Amniotic stem cell (primary cell): ENCODE measurements at places on chromosomes 11 and 22.

GRCh38 chr22:36325154-36326031 lies 62.4 kb downstream of the MYH9 start:
- DNase-seq, result peak; percentile 60

DNA sequence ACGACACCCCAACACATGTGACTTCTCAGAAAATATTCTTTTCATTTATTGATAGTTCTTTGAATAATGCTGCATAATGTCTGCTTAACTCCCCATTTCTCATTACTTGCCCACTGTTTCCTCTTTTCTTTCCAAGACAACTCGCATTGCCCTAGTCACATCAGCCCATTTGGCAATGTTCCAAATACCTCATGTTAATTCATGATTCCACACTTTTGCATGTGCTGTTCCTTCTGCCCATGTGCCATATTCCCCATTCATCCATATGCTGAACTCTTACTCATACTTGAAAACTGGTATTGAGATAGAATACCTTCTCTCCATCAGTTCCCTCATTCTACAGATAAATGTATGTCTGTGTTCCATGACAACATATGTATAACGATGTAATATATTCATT lies 993.7 kb downstream of the OPCML start:
- no peak for DNase-seq

- no peak for DNase-seq
These were observed 9.9 kb downstream of the OR6M1 start for GRCh38 chr11:123796226-123796625.

- DNase-seq, result no peak
These were observed 29.8 kb upstream of the TMEM135 start for GRCh38 chr11:87007963-87008362.

DNA sequence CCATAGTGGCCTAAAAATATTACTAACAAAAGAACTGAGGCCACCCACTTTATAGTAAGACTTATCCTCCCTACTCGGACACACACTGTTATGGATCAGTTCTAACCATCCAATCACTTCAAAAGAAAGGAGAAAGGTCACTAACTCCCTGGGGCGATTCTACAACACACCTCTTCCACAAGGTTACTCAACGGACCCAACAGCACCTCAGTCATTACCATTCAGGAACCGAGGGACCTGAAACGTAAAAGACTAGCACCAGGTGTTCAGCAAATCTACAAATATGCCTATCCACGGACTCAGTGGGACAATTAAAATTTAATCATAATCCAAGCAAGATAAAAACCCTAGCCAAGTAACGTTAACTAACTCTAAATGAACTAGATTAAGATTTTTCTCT lies 1.6 kb downstream of the HNRNPUL2 start:
- no peak for DNase-seq

GRCh38 chr22:31926024-31926423 lies 18.3 kb upstream of the YWHAH start:
- DNase-seq, result no peak

DNA sequence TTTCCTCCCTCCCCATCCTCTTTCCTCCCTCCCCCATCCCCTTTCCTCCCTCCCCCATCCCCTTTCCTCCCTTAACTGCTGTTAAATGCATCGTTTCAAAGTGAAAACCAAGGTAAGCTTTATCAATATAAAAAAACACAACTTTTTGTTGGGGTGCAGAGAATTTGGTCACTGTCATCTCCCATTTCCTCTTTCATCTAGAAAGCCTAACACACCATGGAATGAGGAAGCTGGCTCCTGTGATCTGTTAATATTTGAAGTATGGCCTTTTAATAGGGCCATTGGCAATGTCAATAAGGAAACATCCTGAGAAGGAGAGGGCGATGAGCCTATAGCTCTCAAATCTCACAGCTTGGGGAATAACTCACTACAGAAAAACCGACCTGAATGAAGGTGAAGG lies 7.0 kb downstream of the EXPH5 start:
- no peak for DNase-seq

GRCh38 chr11:11629368-11629767 lies 7.6 kb upstream of the GALNT18 start:
- no peak for DNase-seq

GRCh38 chr22:18156878-18157713 lies 7.1 kb downstream of the USP18 start:
- DNase-seq, result peak; percentile 97

GRCh38 chr11:61814247-61814957 lies 2.4 kb downstream of the FADS1 start:
- no peak for DNase-seq

- DNase-seq, result no peak
These were observed 12.1 kb upstream of the ADORA2A start for GRCh38 chr22:24414984-24415945.

DNA sequence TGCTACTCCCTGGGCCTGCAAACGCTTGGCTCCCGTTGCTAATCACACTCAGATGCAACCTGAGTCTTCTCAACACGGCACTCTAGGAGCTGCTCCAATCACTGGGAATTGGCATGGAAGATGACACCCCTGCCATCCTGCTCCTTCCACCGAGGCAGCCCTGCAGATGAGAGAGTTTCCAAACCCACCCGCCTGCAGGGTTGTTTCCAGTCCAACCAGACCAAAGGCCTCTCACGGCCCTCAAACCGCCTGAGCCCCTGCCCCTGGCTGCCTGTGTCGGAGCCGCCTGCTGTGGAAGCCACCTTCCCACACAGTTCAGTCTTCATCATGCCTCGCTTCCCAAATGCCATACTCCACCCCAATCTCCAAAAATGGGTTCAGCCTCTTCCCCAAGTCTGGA lies 36.8 kb upstream of the TP53I11 start:
- no peak for DNase-seq

DNA sequence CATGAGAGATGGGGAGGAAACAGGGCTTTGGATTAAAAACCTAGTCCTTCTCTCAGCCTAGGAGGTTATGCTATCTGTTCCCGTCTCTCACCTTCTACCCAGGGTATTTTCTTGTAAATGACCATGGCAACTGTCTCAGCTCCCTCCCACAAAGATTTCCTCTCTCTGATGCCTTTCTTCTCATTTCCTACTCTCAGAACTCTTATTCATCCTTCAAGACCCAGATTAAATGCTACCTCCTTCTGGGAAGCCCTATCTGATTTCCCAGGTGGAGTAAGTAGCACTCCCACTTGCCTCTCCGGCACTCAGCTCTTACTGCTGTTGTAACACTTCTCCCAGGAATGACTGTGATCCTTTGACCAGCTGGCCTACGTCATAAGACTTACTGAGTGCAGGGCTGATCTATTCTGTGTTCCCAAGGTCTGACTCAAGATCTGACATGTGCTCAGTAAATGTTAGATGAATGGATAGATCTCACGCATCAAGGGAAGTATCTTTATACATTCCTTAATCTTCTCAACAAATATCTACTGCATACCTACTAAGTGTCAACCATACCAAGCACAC lies 175.0 kb downstream of the TENM4 start:
- DNase-seq, result no peak

- no peak for DNase-seq
These were observed 35.0 kb upstream of the SPON1 start for GRCh38 chr11:13927481-13927880.

DNA sequence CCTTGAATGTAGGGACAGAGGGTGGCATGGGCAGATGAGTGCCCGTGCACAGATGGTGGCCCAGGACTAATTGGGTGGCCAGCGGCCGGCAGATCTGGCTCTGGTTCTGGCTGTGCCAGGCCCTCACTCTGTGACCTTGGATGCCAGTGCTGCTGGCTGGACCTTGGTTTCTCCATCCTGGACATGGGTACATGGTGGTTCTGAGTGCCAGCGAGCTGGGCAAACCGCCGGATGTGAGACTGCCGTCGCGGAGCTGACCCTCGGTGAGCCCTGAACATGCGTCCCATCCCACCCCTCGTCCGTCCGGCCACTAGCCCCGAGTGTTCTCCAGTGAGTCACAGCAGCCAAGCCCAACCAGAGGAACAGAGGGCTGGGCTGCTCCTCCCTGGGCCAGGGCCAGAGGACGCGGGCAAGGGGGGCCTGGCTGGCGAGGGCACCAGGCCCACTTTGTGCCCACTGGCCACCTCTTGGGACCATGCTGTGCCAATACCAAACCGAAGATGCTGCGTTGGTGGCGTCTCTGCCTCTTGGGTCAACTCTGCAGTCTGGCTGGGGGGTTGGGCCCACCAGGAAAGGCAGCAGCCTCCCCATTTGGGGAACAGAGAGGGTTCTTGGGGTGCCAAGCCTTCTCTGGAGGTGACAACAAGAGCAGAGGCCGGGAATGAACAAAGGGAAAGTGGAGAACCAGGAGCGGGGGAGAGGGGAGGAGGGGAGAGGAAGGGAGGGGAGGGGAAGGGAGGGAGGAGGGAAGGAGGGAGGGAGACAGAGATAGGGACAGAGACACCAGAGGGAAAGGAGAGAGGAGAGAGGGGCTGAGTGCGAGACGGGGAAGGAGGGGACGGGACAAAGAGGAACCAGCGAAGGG lies 10.7 kb downstream of the LSP1 start:
- peak; percentile 73 for DNase-seq

DNA sequence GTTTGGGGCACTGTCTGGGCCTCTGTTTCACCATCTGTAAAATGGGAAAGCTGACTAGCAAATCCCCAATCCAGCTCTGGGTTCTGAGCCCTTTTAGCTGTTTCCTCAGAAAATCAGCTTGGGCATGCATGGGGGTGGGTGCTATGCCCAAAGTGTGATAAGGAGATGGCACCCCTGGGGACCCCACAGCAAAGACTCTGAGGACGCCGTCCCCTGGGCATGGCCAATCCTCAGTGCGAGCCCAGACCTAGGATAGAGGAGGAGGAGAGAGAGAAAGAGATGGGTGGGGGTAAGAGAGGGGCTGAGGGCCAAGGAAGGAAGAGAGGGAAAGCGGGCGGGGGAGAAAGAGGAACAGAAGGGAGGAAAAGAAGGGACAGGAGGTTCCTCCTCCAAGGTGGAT lies 31.8 kb downstream of the TPBGL start:
- no peak for DNase-seq

GRCh38 chr11:96356848-96357247 lies 13.9 kb upstream of the MAML2 start:
- DNase-seq, result no peak

DNA sequence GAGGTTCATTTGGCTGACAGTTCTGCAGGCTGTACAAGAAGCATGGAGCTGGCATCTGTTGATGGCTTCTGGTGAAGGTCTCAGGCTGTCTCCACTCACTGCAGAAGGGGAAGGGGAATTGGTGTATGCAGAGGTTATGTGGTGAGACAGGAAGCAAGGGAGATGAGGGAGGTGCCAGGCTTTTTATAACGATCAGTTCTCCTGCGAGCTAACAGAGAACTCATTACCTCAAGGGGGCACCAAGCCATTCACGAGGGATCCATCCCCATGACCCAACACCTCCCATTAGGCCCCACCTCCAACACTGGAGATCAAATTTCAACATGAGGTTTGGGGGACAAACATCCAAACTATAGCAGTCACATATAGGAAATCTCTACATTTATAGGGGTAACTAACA lies 38.7 kb upstream of the E2F8 start:
- DNase-seq, result no peak

GRCh38 chr22:23786261-23786710 lies 480 bp upstream of the SMARCB1 start:
- DNase-seq, result no peak

GRCh38 chr11:61106894-61107470 lies 4.7 kb downstream of the CD5 start:
- no peak for DNase-seq

DNA sequence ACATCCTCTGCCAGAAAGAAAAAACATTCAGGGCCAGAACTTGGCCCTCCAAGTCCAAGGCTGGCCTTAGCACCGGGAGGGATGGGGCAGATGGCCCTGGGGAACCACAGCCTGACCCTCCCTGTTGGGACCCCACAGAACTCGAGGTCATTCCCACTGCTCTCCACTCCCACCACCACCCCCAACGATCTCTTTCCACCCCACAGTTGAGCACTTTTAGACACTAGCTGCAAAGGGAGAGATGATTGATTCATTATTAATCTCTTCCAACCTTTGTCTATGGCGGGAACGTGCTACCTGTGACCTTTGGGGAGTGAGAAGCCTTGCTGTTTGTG lies 869.7 kb downstream of the BRD1 start:
- no peak for DNase-seq

GRCh38 chr11:35143297-35144135 lies 4.5 kb downstream of the CD44 start:
- DNase-seq, result no peak

- no peak for DNase-seq
These were observed 103.7 kb upstream of the RASSF10 start for GRCh38 chr11:12905435-12905834.

- peak; percentile 82 for DNase-seq
These were observed 106.8 kb downstream of the RBFOX2 start for GRCh38 chr22:35921777-35922176.

- DNase-seq, result no peak
These were observed 2.0 kb upstream of the KDELR3 start for GRCh38 chr22:38465673-38466490.

GRCh38 chr22:40408718-40409612 lies 38.6 kb downstream of the SGSM3 start:
- DNase-seq, result no peak

- DNase-seq, result no peak
These were observed 1.9 kb downstream of the GDPD4 start for GRCh38 chr11:77299528-77299993.

DNA sequence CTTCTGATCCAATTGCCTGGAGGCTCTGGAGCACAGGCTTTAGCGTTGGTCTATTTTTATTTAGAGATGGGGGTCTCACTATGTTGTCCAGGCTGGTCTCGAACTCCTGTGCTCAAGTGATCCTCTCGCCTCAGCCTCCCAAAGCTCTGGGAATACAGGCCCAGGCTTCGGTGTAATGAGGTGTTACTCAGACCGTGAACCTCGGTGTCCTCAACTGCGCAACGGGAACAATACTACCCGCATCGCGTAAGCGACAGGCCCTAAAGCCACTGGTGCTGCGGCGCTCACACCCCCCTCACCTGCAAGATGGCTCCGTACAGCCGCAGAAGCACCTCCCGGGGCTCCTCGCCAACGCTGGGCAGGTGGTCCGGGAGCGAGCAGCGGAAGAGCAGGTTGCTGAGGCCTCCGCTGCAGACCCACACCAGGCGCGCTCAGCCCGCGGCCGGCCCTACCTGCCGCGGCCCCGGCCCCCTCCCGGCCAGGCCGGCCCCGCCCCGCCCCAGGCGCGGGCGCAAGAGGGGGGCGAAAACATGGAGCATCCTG lies 628 bp downstream of the CHKB start:
- DNase-seq, result no peak

DNA sequence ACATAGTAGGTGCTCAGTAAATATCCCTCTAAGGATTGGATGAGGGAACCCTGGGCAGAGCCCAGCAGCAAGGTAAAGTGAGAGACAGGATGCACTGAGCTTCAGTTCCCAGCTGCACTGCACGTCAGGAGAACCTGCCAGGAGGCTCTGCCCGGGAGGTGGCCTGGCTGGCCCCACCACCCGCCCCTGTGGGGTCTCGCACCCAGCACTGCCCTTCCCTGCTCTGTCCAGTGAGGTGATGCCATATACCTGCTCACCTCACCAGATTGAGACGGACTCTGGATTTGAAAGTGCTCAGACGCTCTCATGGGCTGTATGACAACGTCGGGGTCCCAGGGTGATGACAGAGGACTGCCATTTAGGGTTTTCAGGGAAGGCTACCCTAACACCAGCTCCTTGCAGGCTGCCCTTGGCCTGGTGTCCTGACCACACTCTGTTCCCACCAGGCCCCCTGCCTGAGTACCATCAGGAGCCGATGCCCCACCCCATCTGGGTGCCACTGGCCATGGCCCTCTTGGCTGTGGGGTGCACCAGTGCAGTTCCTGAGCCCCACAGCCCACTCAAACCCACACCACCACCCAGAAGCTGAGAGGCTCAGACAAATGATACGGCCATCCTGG lies 61.7 kb upstream of the FGF3 start:
- no peak for DNase-seq
